Osteoblast (primary cell): ENCODE measurements at places on chromosomes 3 and 15. TPM values are rescaled to one million over a fixed set of nuclear protein-coding genes. Genes with fewer than 3 reads are reported as not detected.

The DNAH12 gene
- under 0.01 TPM in 2 replicates for total RNA-seq

The OXTR gene
- total RNA-seq, result 2.5 and 6.2 TPM in 2 replicates

The USP4 gene
- 20.3 and 22.1 TPM in 2 replicates for total RNA-seq

The RAB6B gene
- 0.59 and 0.72 TPM in 2 replicates for total RNA-seq

DNA sequence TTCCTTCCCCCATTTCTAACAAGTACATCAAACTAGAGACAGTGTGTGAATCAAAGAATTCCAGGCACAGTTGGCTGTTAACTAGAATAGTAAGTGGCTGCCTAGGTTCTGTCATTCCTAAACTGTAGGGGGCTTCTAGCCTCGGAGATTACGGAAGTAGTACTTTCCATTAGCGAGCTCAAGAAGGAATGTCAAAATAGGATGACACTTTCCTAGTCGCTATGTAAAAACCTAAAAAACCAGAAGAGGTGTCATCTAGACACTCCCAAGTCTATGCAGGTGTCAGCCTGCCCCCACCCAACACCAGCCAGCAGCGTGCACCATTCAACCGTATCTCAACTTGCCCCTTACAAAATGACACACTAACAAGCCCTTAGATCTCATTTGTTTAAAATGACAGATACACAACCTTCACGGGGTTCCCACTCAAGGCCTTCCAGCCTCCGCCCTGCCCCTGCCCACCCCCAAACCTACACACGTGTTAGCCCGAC is 874 bp downstream of the INO80 start:
- peak; percentile 87 for DNase-seq

GRCh38 chr15:63582718-63583426 is 14.3 kb upstream of the FBXL22 start:
- DNase-seq, result peak; percentile 89

GRCh38 chr3:154122912-154123559 is 1.8 kb downstream of the ARHGEF26 start:
- peak; percentile 85 for DNase-seq

GRCh38 chr15:67319961-67320360 is 65.4 kb downstream of the IQCH start:
- no peak for DNase-seq

DNA sequence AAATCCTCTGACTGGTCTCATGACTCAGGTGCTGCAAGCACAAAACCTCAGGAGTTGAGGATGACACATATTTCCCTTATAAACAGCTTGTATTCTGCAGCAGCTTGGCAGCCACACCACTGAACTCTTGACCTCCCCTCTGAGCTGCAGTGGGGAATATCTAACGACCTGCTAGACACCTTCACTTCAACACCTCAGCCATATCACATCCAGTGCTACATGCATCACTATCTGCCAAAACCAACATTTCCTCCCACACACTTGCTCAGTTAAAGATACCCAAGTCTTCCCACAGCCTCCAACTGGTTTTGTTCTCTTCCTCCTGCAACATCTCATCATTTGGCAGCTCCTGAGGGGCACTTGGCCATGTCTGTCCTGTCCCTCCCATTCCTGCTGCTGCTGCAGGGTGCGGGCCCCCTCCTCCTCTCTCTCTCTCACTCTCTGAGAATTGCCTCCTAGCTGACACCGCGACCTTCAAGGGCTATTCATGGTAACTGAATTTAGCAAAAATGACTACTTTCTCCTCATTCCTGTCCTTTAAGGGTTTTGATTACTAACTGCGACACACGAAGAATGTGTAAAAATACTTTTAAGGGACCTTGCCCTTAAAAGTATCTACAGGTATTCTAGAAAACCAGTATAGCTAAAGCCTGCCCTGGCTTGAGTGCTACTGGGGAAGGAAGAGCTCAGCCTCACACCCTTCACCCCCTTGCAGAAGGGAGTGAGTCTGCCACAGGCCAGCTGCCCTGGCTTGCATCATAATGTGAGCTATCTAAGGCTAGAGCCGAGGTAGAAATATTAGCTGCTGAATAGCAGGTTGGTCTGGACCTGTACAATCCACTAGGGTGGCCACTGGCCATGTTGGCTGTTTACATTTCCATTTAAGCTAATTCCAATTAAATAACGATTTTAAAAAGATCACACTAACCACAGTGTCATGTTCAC is 5.0 kb upstream of the CCR9 start:
- no peak for DNase-seq

- DNase-seq, result no peak
Measured at GRCh38 chr15:90979582-90979981, 14.8 kb downstream of the PRC1 start.

DNA sequence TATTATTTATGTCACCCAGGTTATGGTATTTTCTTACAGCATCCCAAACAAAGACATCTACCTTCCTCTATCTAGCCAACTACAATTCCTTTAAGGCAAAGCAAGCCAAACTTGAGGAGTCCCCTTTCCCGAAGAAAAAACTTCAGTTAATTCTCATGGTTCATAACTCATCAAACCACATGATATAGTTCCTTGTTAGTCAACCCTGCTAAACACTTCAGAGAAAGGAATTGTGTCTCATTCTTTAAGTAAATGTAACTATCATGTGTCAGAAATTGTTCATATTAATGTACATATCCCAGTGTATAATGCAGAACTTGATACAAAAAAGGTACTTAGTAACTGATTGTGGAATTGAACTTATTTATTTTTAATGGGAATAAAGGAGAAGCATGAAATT is 44.4 kb downstream of the ST3GAL6 start:
- DNase-seq, result no peak
